Esophagus squamous epithelium (tissue), 5 donors: ENCODE measurements at places on chromosomes 11 and 22.

DNA sequence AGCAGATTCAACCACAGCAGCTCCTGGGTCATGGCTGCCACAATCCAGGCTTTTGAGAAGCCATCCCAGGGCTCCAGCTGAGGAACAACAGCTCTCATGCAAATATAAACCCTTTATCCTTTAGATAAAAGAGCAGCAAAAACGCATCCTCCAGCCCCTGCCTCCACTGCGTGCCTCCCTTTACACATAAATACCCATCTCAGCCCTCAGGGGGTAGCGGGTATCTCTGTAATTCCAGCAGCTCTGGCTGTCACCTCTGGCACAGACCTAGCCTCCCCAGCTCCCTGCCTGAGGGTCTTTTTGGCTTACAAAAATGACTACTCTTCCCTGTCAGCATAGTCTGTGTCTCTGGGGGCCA is 21.6 kb downstream of the LMO1 start:
- DNase-seq, result no peak

DNA sequence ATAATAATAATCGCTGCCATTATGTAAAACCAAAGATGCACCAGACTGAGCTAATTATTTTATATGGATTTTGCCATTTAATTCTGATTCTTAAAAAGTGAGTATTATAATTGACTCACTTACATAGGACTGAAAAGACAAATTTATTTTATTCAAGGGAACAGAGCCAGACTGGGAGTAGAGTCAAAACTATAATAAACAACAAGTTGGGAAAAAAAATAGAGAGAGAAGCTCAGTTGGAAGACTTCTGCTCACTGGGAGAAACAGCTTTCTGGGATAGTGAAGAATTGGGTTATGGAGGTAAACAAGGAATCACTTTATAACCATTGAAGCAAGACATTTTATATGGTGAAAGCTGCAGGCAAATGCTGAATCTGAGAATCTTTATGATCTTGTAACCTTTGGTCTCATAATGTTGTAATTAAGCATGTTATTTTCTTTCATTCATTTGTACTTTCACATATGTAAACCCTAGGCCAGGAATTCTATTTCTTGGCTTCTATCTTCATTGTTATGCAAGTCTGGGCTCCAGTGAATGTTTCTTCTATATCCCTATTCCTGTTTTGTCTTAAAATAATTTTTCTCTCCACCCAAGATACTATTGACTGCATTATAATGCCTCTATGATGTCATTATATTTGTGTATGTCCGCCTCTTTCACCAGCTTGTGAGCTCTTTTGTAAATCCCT is 725.3 kb upstream of the CCDC179 start:
- no peak for DNase-seq

GRCh38 chr22:17753401-17753989 is 20.8 kb downstream of the BID start:
- no peak for DNase-seq

DNA sequence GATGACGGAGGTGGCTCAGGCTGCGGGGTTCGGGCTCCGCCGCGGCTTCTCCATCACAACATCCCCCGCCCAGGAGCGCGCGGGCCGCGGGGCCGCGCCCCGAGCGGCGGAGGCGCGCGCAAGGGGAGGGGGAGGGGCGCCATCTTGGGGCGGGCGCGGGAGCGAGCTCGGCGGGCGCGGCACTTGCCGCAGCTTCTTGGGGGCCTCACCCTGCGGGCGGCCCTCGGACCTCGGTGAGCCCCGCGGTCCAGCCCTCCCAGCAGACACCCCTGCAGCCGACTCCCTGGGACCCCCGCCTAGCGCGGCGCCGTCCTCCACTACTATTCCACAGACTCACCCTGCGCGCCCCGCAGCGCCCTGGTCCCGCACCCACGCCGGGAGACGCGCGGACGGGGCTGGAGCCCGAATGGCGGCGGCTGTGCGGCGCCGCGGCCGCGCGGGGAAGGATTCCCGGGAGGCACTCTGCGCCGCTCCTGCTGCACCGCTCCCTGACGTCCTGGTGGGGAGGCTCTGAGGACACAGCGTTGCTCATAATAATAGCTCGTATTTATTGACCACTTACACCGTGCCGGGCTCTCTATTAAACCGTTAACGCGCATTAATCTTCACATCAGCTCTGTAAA is at the start of gene APBB1:
TSS of gene APBB1 (minus strand) at position 86 of the 623 bp plus-strand sequence. CDS start 7,747 bp downstream, outside the sequence.
- no peak for DNase-seq

DNA sequence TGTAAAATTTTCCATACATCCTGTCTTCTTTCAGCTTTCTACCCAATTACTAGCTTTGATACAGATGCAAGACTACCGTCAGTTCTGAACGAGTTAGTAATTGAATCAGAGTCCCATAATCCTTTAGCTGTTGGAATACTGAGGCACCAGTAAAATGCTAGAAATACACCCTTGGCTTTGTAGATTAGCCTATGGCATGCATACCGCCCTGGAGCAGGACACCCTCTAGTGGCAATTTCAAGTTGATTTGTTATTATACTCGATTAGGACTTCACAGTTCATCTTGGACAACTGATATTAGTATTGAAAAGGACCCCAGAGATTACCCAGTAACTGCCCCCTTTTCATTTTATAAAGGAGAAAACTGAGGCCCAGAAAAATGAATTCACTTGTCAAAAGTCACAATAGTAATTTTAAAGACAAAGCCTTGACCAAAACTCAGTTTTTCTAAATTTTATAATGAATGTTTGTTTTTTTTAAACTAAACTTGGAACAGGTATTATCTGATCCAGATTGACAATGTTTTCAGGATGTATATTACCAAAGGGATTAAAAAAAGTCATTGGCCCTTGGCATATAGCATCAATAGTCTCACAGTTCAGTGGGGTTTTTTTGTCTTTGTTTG is 72.6 kb downstream of the HIPK3 start:
- DNase-seq, result no peak

GRCh38 chr22:50007057-50007511 is 5.5 kb downstream of the IL17REL start:
- DNase-seq, result no peak

DNA sequence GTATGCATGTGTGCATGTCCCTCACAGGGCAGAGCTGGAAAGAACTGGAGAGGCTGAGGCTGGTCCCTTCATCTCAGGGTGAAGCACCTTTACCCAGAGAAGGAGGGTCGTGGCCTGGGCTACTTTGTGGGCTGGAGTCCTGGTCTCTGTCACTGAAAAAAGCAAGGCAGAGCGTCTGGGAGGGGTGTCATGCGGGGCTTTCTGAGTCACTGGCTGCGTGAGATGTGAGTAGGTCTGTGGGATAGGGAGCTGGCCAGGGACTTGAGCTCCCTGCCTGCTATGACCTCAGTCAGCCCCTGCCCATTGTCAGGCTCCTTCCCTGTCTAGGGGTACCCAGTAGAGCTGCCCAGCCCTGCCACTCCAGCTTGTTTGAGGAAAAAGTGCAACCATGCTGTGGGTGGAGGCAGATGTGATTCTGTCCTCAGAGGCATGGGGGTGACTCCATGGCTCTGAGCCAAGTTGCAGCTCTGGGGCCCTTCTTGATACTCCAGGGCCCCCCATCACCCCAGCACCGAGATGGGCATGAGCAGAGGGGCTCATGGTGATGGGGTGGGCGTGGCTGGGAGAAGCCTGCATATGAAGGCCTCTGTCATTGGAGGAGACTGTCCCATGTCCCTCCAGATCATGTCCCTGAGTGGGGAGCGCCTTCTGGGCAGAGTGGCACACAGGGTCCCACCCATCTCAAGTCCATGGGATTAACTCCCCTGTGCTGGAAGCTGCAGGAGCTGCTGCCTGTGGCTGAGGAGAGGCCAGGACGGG is 27.8 kb downstream of the KCNQ1 start:
- no peak for DNase-seq

GRCh38 chr22:27801616-27802345 is at the start of gene MN1:
Gene MN1 (minus strand): TSS chr22:27801756. CDS start chr22:27800543, 1,213 bp downstream.
- DNase-seq, result no peak

DNA sequence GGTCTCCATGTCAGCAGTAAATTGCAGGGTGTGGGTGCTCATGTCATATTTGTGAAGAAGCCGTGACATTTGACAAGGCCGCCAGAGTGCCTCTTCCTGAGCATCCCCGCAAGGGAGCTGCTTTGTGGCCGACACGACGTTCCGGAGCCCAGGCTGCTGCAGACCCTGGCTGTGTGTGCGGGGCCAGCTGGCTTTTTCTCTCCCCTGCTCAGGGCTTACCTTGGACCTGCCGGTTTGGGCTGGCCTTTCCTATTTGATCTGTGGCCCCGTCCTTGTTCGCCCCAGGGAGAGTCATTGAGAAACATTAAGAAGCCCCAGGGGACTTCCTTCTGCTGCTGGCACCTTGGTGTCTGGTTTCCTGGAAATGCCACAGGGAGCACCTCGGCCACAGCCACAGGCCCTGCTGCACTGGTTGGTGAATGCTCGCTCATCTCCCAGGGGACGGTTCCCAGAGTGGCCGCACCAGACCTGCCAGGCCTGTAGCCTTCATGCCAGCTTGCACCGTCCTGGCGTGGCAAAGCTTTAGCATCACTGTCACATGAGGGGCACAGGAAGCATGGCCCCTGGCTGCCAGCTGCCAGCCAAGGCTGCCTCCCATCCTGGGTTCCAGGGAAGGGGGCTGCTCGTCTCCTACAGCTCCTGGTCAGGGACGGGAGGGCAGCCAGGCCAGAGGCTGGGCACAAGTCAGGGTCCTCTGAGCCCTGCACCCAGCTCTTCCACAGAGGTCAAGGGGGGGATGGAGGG is 5.4 kb downstream of the GRK2 start:
- no peak for DNase-seq

GRCh38 chr11:91955206-91955605 is 269.4 kb upstream of the FAT3 start:
- no peak for DNase-seq

GRCh38 chr11:209275-210121 is 2.0 kb downstream of the RIC8A start:
- DNase-seq, result no peak
